ENCODE measurements at places on chromosomes 11 and 22. TPM values are rescaled to one million over a fixed set of nuclear protein-coding genes. Genes with fewer than 3 reads are reported as not detected.

Gene SYT9
- 5.4 TPM for total RNA-seq

- no peaks in the 10 kb centered on the region for H3K27me3 ChIP-seq
- peak; percentile 10 for DNase-seq
- no peaks in the 10 kb centered on the region for H3K36me3 ChIP-seq
- no peak overlapping the region for H3K4me3 ChIP-seq
Measured at GRCh38 chr22:49232319-49233067, 595.2 kb downstream of the BRD1 start.

Gene OR8D1
- total RNA-seq: not detected

DNA sequence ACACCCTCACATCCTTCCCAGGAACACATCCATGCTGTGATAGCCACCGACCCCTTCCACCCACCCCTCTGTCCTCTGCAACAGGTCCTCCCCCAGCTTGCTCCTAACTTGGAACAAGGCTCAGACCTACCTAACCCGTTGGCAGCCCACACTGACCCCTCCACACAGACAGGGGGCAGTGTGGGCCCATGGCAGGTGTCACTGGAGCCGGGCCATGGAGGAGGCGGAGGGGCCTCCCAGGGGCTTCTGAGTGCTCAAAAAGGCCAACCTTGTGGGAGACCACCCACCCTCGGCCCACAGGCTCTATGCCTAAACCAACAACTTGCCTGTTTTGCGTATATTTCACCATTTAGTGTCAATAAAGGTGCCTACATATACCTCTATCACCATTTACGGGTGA is 57.0 kb downstream of the CERK start:
- no peak overlapping the region for H3K27ac ChIP-seq
- no peaks in the 10 kb centered on the region for H3K4me1 ChIP-seq
- H3K27me3 ChIP-seq: no peaks in the 10 kb centered on the region

Gene JAML
- 9.6 TPM for total RNA-seq

DNA sequence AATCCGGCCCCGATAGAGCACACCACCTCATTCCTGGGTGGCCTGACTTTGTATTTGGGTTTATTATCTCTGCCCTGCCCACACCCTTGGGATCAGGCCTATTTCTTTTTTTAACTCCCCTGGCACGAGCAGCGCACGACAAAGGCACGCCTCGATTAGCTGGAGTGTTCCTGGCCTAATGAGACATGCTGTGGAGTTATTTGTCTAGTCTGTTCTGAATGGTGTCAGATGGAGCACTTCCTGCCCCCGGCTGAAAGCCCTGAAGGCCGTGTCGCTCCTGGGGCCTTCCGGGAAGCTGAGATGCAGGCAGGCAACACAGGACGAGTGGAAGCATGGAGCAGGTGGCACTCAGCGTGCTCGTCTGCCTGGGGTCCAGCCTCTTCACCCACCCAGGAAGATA is 47.1 kb downstream of the LARGE1 start:
- H3K4me1 ChIP-seq: no peaks in the 10 kb centered on the region
- no peak for DNase-seq

DNA sequence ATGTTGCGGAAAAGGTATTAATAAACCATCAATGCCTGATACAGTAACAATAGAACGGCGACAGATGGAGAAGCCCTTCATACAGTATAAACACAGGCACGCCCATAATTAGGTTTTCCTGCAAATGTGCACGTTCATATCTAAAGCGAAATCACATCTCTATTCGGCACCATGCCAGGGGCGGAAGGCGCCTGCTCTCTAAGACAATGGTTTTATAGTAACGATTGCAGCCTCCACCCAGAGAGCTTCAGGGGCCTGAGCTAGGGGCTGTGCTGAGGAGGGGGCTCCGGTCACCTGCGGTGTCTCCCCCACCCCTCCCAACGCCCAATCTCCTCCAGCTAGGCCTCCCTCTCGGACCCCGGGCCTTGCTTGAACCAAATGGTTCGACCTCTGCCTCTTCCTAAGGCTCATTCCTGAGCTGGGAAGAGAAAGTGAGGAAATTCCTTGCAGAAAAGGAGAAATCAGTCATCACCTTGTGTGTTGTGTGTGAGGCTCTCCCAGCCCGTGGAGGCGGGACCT is 9.6 kb downstream of the KRTAP5-5 start:
- H3K4me3 ChIP-seq: no peak overlapping the region
- H3K27me3 ChIP-seq: peaks cover 4% of the 10 kb centered on the region
- no peak for DNase-seq
- H3K27ac ChIP-seq: no peak overlapping the region
- H3K4me1 ChIP-seq: no peaks in the 10 kb centered on the region

Gene PRG2
- not detected for total RNA-seq

DNA sequence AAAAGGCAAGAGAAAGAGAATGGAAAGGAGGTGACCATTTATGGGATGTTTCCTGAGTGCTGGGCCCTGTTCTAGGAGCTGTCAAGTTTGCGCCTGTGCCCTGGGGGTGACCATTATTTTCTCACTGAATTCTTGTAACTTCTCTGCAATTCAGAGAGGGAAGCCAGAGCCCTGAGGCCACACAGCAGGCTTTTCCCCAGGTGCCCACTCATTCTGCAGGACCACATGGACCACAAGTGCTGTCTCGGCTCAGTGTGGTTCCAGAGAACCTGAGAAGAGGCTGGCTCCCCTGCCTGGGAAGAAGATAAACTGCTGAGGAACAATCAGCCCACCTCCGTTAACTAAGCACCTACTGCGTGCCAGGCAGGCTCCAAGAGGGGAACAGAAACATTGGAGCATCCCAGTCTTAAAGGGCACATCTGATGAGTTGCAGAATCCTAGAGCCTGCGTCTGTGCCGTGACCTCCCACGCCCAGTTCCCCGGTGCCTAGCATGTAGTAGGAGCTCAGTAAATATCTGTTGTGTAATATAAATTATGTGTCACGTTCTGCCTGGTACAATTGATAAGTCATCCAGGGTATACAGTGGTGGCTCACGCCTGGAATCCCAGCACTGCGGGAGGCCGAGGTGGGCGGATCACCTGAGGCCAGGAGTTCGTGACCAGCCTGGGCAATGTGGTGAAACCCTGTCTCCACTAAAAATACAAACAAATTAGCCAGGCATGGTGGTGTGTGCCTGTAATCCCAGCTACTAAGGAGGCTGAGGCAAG is 31.6 kb upstream of the CRYBB3 start:
- H3K4me3 ChIP-seq: no peak overlapping the region
- peak overlapping the region; percentile 90 for H3K27ac ChIP-seq
- H3K27me3 ChIP-seq: no peaks in the 10 kb centered on the region
- H3K4me1 ChIP-seq: peaks cover 61% of the 10 kb centered on the region

Gene DYNC2H1
- total RNA-seq: 3.3 TPM

DNA sequence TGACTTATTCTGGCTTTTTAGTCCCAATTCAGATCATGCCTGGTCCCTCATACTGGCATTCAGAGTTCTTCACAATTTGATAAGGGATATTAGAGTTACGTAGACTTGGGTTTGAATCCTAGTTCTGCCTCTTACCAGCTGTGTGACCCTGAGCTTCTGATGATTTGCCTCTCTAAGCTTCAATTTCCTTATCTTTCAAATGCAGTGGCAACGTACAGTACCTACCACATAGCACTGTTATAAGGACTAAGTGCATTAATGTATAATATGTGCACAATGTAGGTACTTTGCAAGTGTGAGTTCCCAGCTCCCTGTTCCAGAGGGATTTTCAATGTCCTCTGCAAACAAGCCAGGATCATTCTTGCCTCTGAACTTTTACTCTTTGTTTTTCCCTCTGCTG is 7.3 kb downstream of the RHOG start:
- H3K4me1 ChIP-seq: peaks cover 3% of the 10 kb centered on the region
- no peak overlapping the region for H3K4me3 ChIP-seq
- H3K27me3 ChIP-seq: no peaks in the 10 kb centered on the region

DNA sequence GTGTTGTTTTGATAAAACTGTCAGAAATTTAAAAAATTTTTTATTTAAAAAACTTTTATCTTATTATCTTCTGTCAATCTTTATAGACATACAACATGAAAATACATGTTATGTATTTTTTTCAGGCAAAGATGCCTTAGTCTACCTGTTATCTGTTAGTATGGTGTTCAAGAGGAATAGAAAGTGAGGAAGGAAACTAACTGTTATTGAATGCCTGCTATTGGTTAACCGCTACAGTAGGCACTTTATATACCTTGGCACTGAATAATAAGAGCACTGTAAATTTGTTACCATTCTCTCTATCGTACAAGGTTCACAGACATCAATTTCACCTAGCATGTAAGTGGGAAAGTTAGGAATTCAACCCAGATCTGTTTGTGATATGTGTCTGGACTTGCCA is 272.1 kb upstream of the CCDC90B start:
- no peak overlapping the region for H3K4me3 ChIP-seq
- H3K36me3 ChIP-seq: no peaks in the 10 kb centered on the region
- H3K4me1 ChIP-seq: no peaks in the 10 kb centered on the region
- no peak for DNase-seq
- H3K27me3 ChIP-seq: no peaks in the 10 kb centered on the region

GRCh38 chr11:118916842-118917388 is 8.8 kb downstream of the BCL9L start:
- H3K36me3 ChIP-seq: no peaks in the 10 kb centered on the region
- no peaks in the 10 kb centered on the region for H3K27me3 ChIP-seq
- no peak overlapping the region for H3K4me3 ChIP-seq
- peaks cover 96% of the 10 kb centered on the region for H3K4me1 ChIP-seq
- peak overlapping the region; percentile 86 for H3K27ac ChIP-seq
- no peak for DNase-seq

Gene CST6
- total RNA-seq: not detected

- H3K4me1 ChIP-seq: peaks cover 17% of the 10 kb centered on the region
- peaks cover 12% of the 10 kb centered on the region for H3K36me3 ChIP-seq
- H3K27me3 ChIP-seq: no peaks in the 10 kb centered on the region
- H3K27ac ChIP-seq: no peak overlapping the region
Measured at GRCh38 chr11:2139621-2140337, 590 bp upstream of the IGF2 start.

DNA sequence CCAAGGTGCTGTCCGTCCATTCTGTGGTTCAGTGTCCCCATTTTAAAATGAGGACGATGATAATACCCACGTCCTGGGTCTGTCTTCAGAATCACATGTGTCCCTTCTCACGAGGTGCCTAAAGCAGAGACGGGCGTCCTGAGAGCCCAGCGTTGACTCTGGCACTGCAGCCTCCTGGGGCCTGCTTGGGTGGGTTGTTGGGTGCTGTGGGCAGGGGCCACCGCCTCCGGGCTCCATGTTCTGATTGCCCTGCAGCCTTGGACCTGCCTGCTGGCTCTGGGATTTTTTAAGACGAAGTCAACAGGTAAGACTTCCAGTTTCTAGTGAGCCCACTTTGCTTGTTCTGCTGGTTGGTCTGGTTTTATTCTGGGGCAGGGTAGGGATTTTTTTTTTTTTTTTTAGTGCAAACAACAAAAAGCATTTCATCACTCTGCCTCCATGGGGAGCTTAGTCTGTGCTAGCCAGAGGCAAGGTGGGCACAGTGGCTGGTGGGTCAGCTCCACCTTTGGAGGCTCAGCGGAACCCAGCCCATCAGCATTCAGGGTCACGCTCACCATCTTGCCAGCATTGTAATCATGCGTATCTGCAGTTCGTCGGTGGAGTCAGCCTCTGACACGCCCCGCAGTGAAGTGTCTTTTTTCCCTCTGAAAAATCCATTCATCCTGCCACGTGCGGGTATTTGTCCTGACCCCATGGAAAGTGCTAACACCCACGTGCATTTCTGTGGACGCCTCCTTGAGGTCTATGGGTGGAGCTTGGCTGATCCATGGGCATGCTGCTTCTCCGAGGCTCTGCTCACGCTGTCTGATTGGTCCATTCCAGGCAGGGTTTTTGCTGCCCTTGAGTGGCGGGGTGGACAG is 28.3 kb downstream of the NADSYN1 start:
- no peaks in the 10 kb centered on the region for H3K27me3 ChIP-seq
- peaks cover 12% of the 10 kb centered on the region for H3K36me3 ChIP-seq
- no peaks in the 10 kb centered on the region for H3K4me1 ChIP-seq
- DNase-seq: no peak

DNA sequence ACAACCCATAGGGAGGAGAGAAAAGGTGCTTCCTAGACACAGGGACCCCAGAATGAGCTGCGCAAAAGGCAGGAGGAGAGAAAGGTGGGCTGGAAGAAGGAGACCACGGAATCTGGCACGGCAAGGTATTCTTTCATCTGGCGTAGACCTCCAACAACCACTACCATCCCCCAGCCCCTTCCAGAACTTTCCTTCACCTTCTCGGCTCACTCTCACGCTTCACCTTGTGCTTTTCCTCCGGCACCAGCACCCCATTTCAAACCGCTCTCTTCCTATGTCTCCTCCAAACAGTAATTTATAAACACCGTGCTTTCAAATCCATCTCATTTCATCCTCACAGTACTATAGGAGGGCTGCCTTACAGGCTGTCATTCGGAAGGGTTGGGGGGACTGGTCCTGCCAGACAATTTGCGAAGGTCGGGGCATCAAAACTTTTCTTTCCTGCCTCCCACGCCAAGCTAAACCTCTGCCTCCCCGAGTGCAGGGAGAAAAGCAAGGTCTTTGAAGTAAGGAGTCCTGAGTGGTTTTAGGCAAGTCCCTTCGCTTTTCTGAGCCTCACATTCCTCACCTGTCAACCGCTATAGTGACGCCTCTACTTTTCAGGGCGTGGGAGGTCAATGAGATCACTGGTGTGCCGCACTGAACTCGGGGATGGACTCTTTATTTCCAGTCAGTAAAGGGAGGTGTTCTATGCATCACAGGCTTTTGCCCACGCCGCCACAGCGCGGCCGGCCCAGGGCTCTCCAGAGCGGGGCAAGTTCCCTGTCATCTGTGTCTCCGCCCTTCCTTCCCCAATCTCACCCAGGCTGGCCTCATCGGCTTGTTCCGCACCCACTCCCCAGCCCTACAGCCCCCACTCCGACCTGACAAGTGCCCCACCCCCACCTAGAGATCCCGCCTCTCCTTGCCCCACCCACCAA is 800 bp downstream of the KCTD21 start:
- no peaks in the 10 kb centered on the region for H3K27me3 ChIP-seq
- H3K4me3 ChIP-seq: peak overlapping the region; percentile 71
- DNase-seq: no peak
- no peaks in the 10 kb centered on the region for H3K36me3 ChIP-seq

Gene SLC35C1
- 2.5 TPM for total RNA-seq

DNA sequence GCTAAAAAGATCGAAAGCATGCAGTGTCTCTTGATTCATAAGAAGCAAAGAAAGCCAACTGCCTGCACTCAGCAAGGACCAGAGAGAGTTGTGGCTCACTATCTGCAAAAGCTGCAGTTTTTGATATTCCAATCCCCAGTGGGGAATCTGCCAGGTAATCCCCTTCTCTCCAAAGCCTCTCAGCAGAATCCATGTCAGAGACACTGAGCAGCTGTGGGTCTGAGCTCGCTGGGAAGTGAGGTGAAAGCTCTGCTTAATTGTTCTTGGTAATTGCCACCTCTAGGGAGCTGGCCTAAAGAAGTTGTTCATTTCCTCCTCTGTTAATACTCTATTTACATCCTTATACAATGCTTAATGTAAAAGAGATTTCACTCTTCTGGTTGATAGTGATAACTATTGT is 261.3 kb upstream of the LRRC4C start:
- no peaks in the 10 kb centered on the region for H3K36me3 ChIP-seq
- no peak overlapping the region for H3K27ac ChIP-seq
- no peaks in the 10 kb centered on the region for H3K4me1 ChIP-seq
- no peak for DNase-seq

GRCh38 chr11:67614730-67615714 is 8.3 kb downstream of the NDUFV1 start:
- H3K27ac ChIP-seq: peak overlapping the region; percentile 56
- peaks cover 6% of the 10 kb centered on the region for H3K4me1 ChIP-seq
- H3K4me3 ChIP-seq: no peak overlapping the region

- no peaks in the 10 kb centered on the region for H3K4me1 ChIP-seq
- no peaks in the 10 kb centered on the region for H3K27me3 ChIP-seq
Measured at GRCh38 chr11:43738600-43739409, 58.3 kb downstream of the HSD17B12 start.

All from liver (tissue), 10 donors.